ENCODE measurements at places on chromosomes 12 and 14.

GRCh38 chr12:94055528-94055927, 92.8 kb upstream of the PLXNC1 start:
- DNase-seq: no peak

- DNase-seq: no peak
Observed at GRCh38 chr12:38662829-38663228, 242.6 kb downstream of the CPNE8 start.

GRCh38 chr14:64502887-64503433, 678 bp downstream of the ZBTB25 start:
- no peak for DNase-seq

- no peak for DNase-seq
Observed at GRCh38 chr14:58914279-58914855, 274.1 kb upstream of the DAAM1 start.

DNA sequence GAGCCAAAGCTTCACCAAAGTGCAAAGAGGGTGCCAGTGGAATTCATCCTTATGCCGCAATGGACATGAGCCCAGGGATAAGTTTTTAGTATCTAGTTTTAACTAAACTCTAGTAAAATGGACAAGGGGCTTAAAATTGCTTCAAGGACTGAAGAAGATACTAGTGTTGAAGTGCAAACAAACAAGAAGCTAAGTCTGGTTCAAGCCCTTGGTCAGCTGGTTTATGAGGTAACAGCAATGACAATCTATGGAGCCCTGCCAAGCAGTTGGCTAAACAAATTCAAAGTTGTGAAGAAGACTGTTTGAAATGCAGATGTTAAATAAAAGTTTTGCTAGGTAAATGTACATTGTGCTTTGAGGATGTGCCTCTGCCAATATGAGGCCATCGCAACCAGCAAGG, 209.4 kb downstream of the KTN1 start:
- no peak for DNase-seq

Measured in omental fat pad (tissue), 4 donors.